Activated naive CD4-positive, alpha-beta T cell treated with anti-CD3 and anti-CD28 coated beads, Interleukin-2, amount 50 U/mL, for 72 hours (primary cell): ENCODE measurements at places on chromosomes 11 and 22.
A peak's percentile ranks its signal among the peaks of the same experiment; 100 is the strongest.

DNA sequence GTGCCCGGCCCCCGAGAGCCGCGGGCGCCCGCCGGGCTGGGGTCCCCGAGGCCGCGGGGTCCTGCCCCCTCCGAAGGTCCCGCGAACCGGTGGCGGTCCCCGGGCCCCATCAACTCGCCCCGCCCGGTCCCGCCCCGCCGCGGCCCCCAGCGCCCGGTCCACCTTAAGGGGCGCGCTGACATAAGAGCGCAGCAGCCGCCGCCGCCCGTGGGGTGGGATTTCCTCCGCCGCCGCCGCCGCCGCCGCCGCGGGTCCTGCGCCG is at the start of gene ZDHHC8:
Gene ZDHHC8, plus strand, starts transcription at position 208 of the 262 bp plus-strand sequence. CDS start 144 bp downstream, outside the sequence.
- peak; percentile 22 for DNase-seq

DNA sequence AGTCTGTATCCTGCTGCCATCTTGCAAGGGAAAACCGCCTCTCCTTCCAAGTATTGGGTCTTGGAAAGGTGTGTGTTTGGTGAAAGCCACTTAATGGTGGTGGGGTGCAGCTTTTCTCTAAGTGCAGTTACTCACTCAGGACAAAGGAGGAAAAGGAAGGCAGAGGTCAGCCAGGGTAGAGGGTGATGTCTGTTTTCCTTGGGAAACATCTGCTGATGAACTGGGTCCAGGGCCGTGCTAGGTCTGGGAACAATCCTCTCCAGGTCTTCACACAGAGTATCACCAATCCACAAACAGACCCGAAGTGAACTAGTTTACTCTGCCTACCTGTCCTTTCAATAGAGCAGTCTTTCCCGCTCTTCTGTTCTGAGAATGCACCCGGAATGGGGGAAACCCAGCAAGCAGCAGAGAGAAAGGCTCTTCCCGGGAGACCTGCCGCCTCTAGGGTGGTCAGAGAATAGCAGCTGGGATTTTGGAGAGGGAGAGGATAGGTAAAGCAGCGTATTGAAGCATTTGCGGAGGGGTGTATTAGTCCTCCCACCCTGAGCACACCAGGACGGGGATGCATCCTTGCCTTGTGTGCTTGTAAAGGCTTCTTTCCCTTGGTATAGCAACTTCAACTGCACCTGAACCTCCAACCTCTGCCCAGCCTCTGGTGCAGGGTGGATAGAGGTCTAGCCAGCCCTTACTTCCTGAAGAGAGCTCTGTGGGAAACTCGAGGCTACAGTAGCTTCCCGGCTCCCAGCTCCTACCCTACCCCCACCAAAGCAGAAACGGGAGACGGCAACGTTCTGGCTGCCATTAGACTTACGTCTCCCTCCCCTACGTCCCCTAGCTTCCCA is 20.7 kb downstream of the LHFPL7 start:
- no peak for DNase-seq

DNA sequence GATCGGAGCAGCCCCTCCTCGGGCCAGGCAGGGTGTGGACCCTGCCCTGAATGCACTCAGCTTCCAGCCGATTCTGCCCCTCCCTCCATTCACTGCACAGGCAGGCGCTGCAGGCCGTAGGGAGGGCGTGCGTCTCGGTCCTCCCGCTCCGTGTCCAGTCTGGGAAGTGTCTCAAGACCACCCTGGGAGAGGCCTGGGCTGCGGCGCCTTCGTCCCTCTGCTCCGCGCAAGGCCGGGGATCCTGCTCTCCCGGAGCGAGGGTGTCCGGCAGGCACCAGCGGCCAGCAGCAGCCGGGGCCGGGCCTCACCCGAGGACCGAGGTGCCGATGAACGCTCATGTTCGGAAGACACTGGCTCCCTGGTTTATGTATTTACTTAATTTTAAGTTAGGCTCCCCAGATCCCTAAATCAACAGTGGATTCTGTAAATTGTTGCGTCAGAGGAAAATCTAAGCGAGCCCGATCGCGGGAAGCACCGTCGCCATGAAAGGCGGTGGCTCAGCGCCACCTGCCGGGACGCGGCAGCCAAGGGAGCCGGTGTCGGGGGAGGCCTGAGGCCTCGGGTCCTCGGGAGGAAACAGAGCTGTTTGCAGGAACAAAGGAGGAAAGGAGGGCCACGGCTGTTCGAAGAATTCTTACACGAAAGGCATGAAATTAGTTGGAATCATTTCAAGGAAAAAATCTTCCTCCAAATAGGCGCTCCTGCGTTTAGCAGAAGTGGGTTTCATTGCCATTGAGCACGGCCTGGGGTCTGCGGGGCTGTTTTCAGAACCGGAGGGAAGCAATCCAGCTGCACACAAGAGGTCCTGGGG is 195.3 kb downstream of the BRD1 start:
- peak; percentile 39 for DNase-seq

- no peak for DNase-seq
Measured at GRCh38 chr11:31646216-31646615, 136.6 kb downstream of the ELP4 start.

DNA sequence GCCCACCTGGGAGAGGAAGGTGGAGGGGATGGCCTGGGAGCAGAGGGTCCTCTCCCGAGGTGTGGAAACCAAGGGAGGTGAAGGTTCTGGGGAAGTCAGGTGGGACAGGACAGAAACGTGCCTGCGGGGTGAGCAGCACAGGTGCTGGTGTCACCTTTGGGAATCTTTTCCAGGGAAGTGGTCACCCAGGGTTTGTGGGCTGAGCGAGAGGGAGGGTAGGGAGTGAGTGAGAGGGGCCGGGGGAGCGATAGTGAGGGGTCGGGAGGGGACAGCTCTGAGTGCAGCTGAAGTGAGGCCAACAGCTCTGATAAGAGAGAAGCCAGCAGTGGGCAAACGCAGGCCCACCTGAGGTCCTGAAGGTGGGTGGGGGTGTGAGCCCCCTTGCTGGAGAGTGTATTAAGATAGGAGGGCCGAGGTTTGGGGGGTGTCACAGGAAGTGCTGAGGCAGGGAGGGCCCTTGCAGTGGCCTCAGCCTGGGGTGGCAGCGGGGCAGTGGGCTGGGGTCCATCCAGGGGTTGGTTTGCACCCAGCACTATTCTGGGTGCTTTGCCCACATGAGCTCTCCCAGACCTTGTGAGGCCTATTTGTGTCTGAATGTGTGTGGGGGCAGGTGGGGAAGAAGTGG is 1.6 kb upstream of the SHANK3 start:
- no peak for DNase-seq

- no peak for DNase-seq
Measured at GRCh38 chr11:105046898-105047579, 1.9 kb upstream of the CARD16 start.

DNA sequence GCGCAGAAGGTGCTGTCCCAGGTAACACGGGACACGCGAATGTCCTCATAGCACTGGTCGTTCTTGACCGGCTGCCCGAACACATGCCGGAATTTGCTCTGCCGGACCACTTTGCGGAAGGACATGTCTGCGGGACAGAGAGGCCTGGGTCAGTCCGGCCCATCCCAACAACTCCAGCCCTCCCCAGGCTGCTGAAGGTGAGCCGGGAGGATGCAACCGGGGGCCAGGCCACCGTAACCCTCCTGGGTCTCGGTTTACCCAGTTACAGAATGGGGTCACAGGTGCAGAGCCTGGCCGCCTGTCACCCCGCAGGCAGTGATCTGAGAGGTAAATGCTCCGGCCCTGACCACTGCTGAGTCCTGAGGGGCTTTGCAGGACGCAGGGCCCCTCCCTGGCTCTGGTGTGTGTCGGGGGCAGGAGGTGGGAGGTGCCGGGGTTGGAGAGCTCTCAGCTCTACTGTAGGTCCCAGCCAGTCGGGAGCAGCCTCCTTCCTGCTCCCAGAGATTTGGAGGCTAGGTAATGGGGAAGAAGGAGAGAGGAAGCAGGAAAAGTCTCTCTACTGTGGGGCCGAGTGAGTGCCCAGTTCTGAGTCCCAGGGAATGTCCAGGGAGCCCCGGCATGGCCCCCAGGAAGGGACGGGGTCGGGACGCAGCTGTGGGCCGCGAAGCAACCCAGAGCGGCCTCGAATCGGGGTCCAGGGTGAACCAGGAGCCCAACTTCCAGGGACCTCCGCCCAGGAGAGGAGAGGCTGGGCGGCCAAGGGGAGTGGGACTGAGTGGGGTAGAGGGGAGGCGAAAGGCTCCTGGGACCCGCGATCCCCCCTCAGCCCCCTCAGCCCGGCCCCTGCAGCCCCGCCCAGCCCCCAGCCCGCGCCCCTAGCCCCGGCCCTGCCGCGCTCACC is 522 bp downstream of the CORO1B start:
- DNase-seq: no peak

- DNase-seq: no peak
Measured at GRCh38 chr22:38299770-38300102, 17.5 kb downstream of the CSNK1E start.

GRCh38 chr11:74546752-74547151 is 45.6 kb upstream of the POLD3 start:
- DNase-seq: no peak

DNA sequence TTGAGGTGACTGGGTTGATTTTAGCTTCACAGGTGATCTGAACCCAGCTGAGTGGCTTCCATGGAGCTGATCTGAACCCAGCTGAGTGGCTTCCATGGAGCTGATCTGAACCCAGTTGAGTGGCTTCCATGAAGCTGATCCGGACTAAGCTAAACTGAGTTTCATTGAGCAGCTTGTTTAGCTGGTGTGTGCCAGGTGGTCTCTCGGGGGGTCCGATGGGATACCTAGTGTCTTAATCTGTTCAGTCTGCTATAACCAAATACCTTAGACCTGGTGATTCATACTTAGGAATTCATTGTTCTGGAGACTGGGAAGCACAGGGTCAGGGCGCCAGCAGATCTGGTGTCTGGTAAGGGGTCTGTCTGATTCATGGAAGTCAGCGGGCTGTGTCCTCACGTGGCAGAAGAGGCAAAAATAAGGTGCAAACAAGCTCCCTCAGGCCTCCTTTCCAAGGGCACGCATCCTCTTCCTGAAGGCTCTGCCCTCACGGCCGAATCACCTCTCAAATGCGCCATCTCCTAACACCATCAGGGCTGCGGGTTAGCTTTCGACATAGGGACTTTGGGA is 52.5 kb upstream of the KCNQ1OT1 start:
- no peak for DNase-seq

DNA sequence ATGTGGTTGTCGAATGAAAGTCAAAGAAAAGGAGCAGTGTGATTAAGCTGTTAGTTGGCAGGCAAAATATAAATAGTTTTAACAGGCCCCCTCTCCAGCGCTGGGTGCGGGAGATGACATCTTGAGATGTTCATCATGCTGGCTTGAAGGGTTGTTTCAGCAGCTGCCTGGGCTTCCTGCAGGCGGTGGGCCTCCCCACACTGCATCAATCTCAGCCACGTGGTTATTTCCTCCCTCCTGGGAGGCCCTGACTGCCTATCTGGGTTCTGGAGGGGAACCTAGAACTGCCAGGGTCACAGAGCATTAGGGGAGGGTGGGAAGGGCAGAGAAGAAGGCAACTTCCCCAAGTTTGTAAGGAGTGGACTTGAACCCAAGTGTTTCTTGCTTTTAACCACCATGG is 173.3 kb upstream of the SYT13 start:
- DNase-seq: no peak

DNA sequence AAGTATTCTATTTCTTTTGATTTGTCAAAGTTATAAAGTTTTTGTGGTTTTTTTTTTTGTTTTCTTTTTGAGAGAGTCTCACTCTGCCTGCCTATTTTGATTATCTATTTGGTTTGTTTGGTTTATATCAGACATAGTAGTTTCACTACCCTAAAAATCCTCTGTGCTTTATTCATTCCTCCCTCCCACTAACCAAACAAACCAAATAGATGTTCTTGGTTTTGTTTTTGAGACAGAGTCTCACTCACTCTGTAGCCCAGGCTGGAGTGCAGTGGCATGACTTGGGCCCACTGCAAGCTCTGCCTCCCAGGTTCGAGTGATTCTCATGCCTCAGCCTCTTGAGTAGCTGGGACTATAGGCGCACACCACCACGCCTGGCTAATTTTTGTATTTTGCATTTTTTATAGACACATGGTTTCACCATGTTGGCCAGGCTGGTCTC is 67.9 kb downstream of the ENTHD1 start:
- no peak for DNase-seq
